Fibroblast of skin of left biceps (primary cell): ENCODE measurements at places on chromosomes 1 and 21.

GRCh38 chr1:18783705-18784481, 75.6 kb downstream of the TAS1R2 start:
- no peak for DNase-seq

DNA sequence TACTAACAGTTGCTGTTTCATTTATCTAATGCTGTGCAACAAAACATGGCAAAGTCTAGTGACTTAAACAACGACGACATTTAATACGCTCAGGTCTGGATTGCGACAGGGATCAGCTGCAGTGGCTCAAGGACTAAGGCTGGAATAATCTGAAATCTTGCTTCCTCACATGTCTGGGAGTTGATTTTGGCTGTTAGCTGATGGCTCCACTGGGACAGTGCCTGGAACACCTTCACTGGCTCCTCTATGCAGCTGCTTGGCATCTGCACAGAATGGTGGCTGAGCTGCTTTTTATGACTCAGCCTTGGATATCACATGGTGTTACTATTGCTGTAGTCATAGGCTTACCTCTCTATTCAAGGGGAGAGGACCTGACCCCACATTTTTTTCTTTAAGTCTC, 24.0 kb upstream of the BTG3 start:
- DNase-seq, result no peak

DNA sequence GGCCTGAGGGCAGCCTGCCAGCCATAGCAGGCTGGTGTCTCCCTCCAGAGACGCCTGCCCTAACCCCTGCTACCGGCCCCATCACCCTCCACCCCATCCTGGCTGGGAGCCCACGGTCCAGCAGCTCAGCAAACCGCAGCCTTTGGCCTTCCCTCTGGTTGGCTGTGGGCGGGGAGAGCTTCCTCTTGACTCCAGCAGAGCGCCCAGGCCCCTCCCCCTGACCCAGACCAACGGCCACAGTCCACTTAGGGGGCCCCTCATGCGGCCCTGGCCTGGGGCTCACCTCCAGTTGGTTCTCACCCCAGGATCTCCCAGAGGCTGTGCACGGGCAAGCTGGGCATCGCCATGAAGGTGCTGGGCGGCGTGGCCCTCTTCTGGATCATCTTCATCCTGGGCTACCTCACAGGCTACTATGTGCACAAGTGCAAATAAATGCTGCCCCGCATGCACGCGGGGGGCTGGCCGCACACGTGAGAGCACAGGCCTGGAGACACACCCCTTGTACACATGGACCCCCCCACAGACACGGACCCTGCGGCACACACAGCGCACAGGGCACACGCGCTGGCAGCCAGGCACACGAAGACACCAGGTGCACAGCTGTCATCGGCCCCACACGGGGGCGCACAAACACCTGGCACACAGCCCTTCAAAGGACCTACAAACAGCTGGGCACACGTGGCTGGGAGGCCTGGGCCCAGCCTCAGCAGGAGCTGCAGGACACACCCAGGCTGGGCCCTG, 3.1 kb downstream of the SMIM1 start:
- no peak for DNase-seq

DNA sequence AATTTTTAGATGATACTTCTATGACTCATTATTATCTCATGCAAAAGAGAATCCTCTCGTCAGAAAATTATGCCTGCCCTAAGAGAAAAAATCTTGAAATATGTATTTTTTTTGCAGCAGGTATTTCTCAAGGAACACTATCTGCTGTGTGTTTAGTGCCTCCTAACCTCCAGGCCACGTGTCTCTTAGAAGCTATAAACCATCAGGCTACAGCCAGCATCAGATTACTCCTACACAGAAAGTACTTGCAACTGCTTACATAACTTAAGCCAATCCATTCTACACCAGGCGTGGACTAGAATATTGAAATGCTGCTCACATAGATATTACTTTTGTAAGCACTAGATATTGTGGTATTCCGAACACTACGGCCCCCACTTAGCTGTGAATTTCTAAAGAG, 933.4 kb downstream of the PLA2G4A start:
- DNase-seq, result no peak

DNA sequence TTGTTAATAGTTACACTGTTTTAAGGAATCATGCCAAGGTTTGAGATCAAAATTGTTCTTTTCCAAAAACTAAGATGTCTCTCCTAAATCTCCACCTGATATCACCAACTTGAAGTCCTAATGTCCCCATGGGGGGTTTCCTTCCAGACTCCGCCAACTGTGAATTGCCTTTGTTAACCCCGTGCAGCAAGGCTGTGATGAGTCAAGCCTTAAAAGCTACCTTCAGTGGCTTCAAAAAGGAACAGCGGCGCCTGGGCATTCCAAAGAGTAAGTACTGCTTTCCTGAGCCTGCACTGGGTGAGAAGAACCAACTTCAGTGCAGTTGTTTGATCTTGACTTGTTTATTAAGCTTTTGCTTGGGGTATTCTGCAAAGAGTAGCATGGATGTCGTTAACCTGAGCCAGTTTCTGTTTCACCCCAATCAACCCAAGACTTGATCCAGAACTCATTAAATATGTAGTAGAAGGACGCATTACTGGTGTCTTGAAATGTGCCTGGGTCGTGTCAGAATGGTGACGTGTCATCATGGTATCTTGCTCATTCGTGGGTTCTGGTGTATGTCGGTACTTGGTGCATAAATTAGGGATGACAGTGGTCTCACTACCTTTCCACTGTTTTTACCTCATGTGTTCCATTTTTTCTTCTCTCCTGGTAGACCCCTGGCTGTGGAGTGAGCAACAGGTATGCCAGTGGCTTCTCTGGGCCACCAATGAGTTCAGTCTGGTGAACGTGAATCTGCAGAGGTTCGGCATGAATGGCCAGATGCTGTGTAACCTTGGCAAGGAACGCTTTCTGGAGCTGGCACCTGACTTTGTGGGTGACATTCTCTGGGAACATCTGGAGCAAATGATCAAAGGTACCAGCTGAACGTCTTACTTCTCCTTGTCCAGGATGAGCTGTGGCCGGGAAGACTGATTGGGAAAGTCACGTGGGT, 8.7 kb downstream of the ETS2 start:
- DNase-seq, result no peak

DNA sequence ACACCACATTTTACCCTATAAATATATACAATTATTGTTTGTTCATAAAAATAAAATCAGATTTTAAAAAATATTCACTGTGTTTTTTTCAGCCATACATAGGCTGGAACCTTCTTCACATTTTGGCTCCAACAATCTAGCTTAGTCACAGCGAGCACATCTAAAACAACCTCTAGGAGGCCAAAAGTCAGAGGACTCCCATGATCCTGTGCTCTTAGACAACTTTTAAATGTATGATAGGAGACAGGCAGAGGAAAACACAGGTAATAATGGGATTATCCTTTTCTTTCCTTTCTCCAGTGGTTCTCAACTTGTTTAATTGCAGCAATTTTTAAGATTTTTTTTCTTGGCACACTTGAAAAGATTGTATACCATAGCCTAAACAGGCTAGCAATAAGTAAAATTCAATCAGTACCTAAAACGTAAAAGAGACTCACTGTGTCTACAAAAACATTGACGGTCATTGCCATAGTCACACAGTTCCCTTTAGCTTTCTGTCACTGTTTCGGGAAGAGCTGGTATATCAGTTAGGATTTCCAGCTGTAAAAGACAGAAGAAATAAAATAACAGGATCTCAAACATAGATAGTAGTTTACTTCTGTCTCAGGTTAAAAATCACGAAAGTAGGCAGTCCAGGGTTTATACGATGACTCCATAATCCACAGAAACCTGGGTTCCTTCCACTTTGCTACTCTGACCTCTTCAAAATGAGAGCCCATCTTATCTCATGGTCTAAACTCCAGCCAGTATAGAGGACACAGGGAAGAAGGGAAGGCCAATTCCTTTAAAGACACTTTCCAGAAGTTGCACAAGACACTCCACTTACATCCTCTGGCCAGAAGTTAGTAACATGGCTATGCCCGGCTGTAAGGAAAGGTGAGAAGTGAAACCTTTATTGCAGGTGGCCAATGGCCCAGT, 39.2 kb upstream of the CR1L start:
- DNase-seq, result no peak

DNA sequence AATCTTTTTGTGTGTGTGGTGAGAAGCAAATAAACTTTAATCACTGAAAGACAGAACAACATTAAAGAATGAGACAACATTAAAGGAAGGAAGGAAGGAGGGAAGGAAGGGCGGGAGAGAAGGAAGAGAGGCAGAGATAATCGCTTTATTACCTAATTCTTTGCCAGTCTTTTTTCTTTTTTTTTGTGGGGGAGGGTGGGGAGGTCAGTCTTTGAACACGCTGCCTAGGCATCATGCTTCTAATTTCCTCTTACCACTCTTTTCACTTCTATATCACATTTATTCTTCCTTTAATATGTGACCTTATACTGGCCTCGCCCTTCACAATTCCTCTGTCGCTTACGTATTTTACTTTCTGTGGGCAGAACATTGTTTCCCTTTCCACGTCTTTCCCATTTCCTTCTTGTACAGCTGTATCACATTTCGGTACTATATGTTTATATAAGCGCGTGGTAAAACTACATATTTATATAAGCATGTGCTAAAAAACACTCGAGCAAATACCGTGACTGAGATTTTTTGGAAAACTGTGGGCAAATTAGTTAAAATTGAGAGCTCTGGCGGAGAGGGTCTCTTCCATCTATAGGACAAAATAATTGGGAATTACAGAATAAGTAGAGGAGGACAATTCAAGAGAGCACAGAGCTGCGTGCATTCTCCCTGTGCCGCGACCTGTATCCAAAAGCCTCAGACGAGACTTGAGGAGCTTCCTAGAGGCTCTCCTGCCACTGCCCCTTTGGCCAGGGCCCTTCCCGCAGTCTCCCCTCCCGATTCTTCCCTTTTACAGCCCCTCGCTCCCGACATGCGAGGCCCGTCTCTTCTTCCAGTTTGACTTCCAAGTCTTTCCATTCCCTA, 823 bp upstream of the PRKAA2 start:
- no peak for DNase-seq

- DNase-seq, result no peak
Measured at GRCh38 chr1:225617479-225617878, 35.4 kb downstream of the ENAH start.

DNA sequence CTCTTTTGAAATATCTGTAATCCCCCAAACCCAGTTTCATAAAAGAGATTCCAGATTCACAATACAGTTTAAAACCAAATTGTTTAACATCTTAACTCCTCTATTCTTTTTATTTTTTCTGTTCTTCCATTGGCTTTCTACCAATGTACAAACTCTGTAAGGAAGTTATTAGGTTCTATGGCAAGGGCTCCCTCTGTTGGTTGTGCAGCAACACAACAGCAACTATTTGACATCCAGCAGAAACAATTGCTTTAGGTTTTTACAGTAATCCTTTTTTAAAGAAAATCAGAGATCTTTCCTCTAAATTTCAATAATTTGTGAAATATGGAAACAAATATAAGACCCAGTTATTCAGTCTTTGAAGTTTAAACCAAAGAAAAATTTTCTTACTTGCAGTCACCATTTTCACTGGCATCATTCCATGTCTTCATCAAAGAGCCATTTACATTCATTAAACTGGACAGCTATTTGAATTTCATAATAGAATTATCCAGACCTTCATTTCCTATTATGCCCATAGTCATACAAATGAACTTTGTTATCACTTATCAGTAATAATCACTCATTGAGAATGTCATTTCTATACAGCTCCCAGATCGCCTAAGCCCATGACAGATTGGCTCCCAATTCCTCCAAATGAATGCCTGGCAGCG, 46.5 kb upstream of the RNF11 start:
- DNase-seq, result peak; percentile 34

DNA sequence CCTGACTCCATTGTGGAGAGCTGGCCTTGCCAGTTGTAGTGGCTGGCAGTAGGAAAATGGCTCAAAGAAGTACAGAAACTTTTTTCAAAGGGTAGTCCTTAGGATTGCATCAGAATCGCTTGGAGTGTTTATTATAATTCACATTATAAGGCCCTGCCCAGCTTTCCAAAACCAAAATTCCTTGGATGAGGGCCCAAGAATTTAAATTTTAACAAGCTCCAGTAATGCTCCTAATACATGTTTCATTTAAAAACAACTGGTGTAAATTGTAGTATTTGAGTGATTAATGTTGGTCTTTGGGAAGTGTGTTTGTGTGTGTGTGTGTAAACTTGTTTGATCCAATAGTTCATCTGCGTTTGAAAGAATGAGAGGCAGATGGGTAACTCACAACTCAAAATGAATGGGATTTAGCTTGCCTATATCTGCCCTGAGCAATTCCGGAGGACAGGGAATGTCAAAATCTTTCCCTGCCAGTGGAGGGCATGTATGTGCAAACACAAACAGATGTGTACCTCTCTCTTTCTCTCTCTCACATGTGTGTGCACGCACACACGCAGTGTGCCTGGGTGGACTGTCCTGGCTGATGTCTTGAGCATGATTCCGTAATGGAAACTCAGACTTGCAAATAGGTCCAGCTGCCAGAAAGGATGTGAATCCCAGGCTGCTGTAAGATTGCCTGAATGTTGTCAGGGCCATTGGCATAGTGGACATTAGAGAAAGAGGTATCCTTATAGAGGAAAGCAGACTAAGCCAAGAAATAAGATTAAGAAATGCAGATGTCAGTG, 293.1 kb downstream of the LMX1A start:
- DNase-seq, result peak; percentile 36

- DNase-seq, result no peak
Measured at GRCh38 chr1:66266756-66267155, 267.2 kb upstream of the SGIP1 start.

GRCh38 chr1:245652660-245653427, 498.1 kb downstream of the KIF26B start:
- DNase-seq, result no peak

- DNase-seq, result no peak
Measured at GRCh38 chr1:29481031-29481430, 244.7 kb downstream of the PTPRU start.

DNA sequence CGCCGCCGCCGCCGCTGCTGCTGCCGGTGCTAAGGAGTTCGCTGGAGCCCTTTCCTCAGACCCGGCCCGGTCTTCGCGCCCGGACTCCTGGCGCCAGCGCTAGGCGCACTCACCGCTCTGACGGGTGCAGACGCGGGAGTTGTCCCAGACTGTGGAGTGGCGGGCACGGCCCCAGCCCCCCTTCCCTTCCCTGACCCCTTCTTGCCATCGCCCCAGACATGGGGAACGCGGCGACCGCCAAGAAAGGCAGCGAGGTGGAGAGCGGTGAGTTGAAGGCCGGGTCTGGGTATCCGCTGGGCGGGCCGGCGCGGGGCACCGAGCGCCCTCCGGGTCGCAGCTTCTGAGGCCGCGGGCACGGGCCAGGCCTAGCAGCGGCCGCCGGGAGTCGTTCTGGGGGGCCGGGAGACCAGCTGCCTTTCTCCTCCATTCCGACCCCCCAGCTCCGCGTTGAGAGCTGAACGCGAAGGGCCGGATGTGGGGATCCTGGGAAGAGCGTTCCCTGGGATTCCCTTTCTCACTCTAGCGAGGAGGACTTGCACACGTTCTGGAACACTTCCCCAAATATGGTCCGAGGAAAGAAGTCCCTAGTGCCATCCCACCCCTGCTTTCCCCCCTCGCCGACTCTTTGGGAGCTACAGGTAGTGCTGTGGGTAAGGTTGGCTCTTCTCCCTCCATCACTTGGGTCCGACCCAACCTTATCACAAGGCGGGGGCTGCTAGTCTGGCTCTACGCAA, 65.8 kb upstream of the PRKACB start:
- no peak for DNase-seq

- no peak for DNase-seq
Measured at GRCh38 chr1:63935553-63935952, 161.7 kb downstream of the ROR1 start.
